ENCODE measurements at places on chromosomes 3 and 15. TPM values are rescaled to one million over a fixed set of nuclear protein-coding genes. Genes with fewer than 3 reads are reported as not detected.

The LRRC3B gene
- 0.66 TPM for total RNA-seq

The AZI2 gene
- 54.0 TPM for total RNA-seq

The RBP2 gene
- not detected for total RNA-seq

The ZNF80 gene
- not detected for total RNA-seq

The STAB1 gene
- total RNA-seq = 120 TPM

The SNX33 gene
- 32.7 TPM for total RNA-seq

The DPPA2 gene
- total RNA-seq = not detected

The SLC9A9 gene
- total RNA-seq = 24.9 TPM

GRCh38 chr3:117751651-117752050, 1042.1 kb downstream of the TUSC7 start:
- DNase-seq = no peak

- DNase-seq = no peak
These were observed 21.3 kb downstream of the TM4SF1 start for GRCh38 chr3:149356044-149356592.

GRCh38 chr15:52228921-52229320, 37.7 kb upstream of the GNB5 start:
- DNase-seq = no peak

GRCh38 chr3:52470920-52471319, 15.5 kb downstream of the NISCH start:
- no peak for DNase-seq

- DNase-seq = no peak
These were observed 70.3 kb upstream of the ARL8B start for GRCh38 chr3:5051772-5052171.

DNA sequence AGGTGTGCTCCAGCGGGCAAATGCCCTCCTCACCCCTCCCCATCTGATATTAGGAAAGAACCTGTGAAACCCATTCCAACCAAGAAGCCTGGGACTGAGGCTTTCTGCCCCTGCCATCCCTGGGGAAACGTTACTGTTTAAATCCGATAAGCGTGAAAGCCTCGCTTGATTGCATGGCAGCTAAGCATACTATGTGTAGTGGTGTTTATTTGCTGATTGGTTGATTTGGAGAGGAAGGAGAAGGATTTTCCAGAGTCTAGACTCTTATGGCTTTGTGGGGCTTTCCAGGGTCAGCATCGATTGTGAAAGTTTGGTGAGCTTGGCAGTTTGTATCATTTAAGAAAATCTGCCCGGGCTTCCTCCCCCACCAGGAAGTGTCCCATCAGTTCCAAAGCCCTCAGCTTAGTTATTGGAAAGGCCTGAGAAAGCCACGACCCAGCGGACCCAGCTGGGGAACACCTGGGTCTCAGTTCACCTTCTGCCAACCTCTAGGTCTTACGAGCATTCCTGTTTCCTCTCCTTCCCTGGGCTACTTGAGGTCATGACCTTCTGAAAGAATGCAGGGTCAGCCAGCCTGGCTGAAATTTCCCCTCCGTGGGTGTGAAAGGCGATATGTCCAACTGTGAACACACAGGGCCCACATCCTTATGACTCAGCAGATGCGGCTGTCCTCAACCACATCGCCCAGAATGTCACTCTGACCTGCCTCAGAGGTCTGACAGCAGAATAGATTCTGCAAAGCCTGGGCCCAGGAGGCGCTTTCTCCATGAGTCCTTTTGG, 62.8 kb upstream of the HERC1 start:
- DNase-seq = no peak

- DNase-seq = no peak
These were observed 237.8 kb upstream of the GADL1 start for GRCh38 chr3:31132132-31132769.
